Stimulated activated CD4-positive, alpha-beta T cell treated with anti-CD3 and anti-CD28 coated beads, Interleukin-15, amount 100 ng/mL, for 48 hours (primary cell): ENCODE measurements at places on chromosomes 2 and 18.

- DNase-seq, result no peak
These were observed 329.0 kb downstream of the GBX2 start for GRCh38 chr2:235839226-235839625.

GRCh38 chr2:111654829-111655228 is 229.2 kb downstream of the ANAPC1 start:
- DNase-seq, result no peak

DNA sequence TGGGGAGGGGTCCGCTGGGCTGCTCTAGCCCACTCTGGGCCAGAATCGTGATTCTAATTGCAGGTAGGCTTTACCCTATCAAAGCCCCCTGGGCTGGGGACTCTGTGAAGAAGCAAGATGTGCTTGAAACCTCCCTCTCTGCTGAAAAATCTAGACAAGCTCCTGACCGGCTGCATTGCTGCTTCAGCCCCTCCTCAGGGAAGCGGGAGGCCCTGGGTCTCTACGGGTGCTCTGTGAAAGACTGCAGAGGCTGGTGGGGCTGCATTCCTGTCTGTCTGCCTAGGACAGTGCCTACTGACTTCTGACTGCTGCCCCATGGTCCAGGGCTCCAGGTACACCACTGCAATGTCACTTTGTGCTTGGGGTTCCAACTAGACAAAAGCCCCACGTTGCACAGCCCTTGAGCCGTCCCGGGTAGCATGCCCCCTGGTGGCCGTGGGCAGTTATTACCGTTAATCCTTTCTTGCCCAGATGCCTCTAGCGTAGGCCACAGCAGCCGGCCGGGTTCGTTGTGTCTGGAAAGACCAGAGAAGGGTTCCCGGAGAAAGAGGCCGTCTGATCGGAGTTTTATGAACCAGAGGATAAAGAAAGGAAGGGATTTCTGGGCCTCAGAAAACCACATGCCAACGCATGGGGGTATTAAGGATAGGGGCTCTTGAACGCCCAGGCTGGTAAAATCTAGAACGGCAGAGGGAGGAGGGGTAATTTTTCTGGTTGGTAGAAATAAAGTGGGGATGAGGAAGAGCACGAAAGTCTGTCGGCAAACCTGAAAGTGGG is 15.9 kb upstream of the C1QL2 start:
- DNase-seq, result peak; percentile 47

DNA sequence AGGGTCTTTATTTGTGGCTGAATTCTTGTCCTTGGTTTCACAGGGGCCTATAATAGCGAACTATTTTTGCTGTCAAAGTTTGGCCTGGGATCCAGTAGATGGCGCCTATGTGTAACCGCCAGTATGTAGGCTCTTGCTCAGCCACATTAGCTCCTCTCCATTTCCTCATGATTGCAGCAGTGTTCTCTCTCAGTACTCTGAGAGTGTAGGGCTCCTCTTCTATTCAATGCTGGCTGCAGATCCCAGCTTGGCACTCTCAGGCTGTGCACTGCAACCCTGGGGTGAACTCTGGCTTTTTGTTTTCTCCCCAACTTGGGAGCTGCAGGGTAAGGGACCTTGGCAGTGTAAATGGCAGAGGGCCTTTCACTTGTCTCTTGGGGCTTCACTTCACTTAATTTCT is 344.6 kb upstream of the CHAC2 start:
- DNase-seq, result no peak

GRCh38 chr2:181786371-181787228 is 104.9 kb upstream of the ITPRID2 start:
- DNase-seq, result no peak

DNA sequence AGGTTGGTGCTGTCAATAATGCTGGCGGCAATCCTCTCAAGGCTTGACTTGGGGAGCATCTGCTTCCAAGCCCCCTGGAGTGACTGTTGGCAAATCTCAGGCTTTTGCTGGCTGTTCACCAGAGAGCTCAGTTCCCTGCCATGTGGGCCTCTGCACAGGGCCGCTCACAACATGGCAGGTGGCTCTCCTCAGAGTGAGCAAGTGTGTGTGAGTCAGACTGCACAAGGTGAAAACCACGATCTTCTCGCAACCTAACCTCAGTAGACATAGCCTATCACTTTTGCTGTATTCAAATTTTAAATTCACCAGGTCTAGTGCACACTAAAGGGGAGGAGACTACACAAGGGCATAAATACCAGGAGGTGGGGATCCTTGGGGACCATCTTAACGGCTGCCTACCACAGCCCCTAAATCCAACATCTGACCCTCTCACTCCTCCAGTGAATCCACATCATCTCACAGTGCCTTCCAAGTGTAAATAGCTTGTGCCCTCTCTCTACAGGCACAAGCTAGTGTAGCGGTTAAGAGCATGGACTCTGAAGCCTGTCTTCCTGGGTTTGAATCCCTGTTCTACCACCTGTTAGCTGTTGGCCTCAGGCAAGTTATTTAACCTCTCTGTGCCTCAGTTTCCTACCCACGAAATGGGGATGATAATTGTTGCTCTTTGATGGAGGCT is 187.7 kb upstream of the CXCR4 start:
- DNase-seq, result peak; percentile 61

DNA sequence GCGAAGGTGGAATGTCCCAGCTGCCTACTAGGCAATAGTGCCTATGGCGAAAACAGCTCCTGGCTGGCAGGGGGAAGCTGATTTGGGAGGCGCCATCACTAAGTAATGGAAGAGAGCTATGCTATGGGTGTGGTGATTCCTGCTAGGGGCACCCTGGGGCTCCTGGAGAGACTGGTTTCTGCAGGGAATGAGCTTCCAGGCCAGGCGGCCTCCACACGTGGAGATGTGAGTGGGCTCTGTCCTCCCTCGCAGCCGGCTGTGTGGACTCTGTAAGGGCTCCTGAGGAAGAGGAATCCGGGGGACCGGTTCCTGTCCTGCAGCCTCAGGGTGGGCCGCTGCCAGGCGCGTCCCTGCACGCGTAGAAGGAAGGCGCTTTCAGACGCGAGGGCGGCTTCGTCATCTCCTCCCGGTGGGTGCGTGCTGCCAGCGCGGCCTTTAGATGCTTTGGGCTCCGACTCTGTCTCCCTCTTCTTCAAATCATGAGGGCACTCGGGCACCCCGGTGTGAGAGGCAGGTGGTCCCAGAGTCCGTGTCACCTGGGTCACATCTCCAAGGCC is 55.5 kb upstream of the ANKRD62 start:
- no peak for DNase-seq

GRCh38 chr2:156083763-156084493 is 248.6 kb downstream of the NR4A2 start:
- no peak for DNase-seq

- DNase-seq, result no peak
These were observed 10.4 kb downstream of the TOGARAM2 start for GRCh38 chr2:28991460-28991859.

- no peak for DNase-seq
These were observed 16.6 kb downstream of the EN1 start for GRCh38 chr2:118830881-118831280.

DNA sequence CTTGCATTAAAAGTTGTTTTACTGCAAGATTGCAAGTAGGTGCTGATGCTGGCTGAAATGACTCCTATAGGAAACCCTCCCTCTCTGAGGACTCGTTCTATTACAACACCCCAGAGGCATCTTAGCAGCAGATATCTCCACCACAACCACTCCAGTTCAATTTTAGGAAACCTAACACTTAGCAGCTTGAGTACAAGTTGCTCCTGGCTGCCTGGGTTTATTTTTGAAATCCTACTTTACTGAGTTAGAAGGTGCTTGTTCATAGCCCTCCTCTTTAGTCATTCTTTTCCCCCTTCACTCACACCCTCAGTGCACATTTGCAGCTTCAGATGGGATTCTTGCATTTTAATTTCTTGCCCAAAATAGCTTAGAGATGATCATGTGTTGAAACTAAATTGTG is 111.5 kb downstream of the MTCL1 start:
- DNase-seq, result no peak

DNA sequence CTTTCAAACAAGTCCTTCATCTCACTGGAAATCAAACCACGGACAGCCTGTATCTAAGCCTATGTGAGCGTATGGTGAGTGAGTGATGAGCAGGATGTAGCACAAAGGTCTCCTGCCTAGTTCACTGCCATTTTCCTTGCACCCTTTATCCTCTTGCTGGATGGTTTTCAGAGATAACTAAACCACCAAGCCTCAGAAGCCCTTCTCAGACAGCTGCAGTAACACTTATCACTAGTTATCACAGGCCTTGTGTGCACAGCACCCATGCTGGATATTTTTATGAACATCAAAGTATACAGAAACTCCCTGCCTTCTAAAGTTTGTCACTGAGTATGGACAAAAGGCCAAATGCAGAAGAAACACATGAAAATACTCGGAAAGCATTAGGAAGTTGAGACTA is 69.5 kb downstream of the C1D start:
- no peak for DNase-seq

- DNase-seq, result no peak
These were observed 12.2 kb downstream of the KCNJ3 start for GRCh38 chr2:154710685-154711084.

- DNase-seq, result no peak
These were observed 40.5 kb upstream of the ATG16L1 start for GRCh38 chr2:233210843-233211547.

GRCh38 chr2:1736997-1737480 is 7.3 kb downstream of the PXDN start:
- DNase-seq, result no peak

DNA sequence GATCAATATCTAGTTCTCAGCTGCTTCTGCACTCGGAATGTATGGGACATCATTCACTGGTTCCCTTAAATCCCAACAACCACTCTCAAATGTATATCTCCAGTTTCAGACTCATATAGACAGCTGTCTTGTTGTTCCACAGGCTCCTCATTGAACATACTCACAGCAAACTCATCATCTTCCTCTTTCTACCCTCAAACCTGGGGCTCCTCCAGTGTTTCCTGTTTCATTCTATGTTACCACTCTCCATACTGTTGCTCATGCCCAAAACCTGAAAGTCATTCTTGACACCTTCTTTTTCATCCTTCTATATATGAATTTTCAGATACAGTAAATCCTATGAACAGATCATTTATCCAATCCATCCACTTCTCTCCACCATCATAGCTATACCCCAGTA is 18.7 kb upstream of the REL start:
- no peak for DNase-seq

DNA sequence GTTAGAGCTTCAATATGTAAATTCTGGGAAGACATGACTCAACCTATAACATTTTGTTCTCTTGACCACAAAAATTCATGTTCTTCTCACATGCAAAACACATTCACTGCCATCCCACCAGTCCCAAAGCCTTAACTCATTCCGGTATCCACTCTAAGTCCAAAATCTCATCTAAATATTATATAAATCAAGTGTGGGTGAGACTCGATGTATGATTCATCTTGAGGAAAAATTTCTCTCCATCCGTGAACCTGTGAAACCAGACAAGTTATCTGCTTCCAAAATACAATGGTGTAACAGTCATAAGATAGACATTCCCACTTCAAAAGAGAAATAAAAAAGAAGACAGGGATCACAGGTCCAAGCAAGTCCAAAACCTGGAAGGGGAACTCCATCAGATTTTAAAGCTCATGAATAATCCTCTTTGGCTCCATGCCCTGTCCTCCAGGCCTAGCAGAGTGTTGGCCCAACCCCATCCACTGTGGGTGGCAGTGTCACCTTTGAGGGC is 101.3 kb downstream of the RAD51AP2 start:
- DNase-seq, result no peak

GRCh38 chr2:14127765-14128164 is 504.8 kb upstream of the LRATD1 start:
- no peak for DNase-seq

GRCh38 chr2:182301093-182301492 is 125.7 kb downstream of the PDE1A start:
- no peak for DNase-seq

DNA sequence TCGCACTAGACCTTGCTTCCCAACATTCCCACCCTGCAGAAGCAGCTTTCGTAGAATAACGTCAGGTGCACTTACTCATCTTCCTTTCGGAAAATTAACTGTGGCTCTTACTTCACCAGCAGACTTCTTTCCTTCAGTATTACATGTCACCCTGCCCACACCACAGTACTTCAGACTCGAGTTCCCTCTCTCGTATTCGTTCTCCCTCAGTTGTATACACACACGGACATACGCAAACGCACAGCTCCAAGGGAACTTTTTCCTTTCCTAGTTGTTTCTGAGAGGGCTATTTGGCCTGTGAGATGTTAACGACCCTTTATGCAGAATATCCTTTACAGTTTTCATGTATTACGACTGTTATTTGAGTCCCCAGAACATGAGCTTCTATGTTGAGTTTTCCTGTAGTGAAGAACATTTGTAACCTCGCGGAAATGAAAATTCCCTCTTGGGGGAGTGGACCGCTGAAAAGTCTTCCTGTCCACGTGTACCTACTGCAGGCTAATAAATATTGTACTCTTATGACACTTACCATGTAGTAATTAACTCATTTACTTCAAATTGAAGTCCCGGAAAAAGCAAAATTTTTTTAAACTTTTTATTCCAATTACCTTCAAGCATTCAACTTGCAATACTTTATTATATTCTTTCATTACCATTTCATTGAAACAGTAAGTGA is 908 bp downstream of the ERLEC1 start:
- no peak for DNase-seq

DNA sequence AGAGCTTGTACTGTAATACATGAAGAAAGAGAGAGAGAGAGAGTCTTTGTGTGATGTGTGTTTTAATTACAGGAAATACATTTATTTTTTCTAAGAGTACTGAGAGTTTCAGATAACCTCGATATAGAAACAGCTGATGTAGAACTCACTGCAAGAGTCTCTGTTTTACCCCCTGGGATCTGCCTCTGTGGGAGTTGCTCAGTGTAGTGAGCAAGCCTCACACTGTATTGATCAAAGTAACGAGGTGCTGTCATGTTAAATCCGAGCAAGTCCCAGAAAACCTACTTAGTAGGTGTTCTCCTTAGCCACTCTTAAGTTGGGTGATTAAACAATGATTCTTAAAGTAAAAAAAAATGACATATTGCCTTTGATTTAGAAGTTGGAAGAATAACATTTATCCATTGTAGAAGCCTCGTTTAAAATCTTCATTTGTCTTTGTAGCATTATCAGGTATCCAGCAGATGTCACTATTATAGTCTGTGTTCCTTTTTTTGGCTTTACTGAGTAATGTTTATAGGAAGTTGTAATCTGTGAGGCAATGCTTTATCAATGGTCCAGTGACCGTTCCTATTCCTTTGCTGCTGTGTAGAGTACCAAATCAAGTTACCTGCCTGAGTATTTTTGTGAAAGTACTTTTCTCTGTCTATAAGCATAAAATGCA is 219.0 kb downstream of the MYO3B start:
- no peak for DNase-seq

DNA sequence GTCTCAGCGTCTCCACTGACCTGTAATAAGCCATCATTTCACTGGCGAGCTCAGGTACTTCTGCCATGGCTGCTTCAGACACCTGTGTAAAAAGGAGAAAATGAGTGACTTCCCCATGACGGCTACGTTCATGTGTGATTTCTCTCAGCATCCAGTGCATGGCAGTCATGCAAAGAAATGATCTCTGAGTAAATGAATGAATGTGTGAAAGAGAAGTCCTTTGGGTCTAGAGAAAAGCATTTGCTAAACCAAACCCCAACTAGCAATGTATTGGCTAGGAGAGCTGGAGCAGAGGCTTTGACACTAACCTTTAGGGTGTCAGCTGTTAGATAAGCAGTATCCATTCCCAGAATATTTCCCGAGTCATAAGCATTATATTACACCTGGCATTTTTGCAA is 417 bp downstream of the IL1B start:
- DNase-seq, result no peak

- DNase-seq, result no peak
These were observed 494.4 kb downstream of the SOX11 start for GRCh38 chr2:6186332-6187151.

GRCh38 chr2:105315314-105315713 is 14.2 kb downstream of the TGFBRAP1 start:
- no peak for DNase-seq

GRCh38 chr2:222306393-222307142 is 7.8 kb upstream of the PAX3 start:
- DNase-seq, result no peak
